ENCODE measurements at places on chromosomes 5 and 9.

- DNase-seq: no peak
Measured at GRCh38 chr5:72434056-72434780, 73.0 kb downstream of the ZNF366 start.

- DNase-seq: no peak
Measured at GRCh38 chr5:5783021-5783420, 360.5 kb downstream of the ICE1 start.

DNA sequence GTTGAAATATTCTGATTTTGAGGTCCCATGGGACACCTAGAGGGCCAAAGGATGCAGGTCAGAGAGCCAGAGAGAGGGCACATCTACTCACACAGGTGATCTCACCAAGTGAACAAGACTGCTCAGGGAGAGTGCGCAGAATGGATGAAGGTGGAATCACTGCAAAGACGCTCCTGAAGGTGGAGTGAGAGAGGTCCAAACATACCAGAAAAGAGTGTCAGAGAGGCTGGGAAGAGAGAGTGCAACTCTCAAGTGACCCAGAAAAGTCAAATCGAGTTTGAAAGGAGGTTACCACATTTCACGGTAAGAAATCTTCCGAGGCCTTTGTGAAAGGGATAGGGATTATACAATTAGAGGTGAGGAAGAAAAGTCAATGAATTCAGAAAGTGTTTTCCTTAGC is 173.4 kb downstream of the EPB41L4A start:
- DNase-seq: no peak

DNA sequence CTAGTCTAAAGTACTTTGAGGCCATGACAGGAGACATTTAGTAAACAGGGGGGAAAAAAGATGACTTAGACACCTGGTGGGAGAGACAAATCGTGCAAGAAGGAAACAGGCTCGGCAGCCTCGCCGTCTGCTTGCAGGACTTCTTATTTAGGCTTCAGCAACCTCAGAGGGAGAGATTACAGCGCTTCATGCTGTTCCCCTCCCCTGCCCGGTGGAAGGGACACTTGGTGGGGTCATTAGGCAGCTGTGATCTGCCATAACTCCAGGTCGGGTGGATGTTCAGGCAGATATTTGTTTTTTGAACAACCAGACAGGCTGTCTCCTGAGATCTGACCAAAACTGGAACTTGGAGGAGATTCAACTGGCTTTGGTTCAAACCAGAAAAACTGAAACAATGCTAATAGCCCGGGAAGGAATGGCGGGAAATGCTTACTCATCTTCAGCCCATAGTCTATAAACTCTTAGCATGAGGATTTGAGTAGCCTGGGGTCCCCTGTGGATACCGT is 38.1 kb upstream of the CD180 start:
- DNase-seq: no peak

DNA sequence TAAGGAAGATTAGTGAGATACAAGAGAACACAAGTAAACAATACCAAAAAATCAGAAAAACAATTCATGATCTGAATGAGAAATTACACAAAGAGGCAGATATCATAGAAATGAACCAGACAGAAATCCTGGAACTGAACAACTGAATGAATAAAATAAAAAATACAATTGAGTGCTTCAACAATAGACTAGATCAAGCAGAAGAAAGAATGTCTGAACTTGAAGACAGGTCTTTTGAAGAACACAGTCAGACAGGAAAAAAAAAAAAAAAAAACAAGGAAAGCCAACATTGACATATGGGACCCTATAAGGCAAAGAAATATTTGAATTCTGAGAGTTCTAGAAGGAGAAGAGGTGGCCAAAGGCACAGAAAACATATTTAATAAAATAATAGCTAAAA is 115.2 kb downstream of the ZDHHC21 start:
- no peak for DNase-seq

- no peak for DNase-seq
Measured at GRCh38 chr5:171029401-171029800, 167.6 kb downstream of the RANBP17 start.

GRCh38 chr9:9275601-9276000 is 1337.2 kb downstream of the PTPRD start:
- DNase-seq: no peak

- DNase-seq: no peak
Measured at GRCh38 chr5:168301593-168302390, 10.3 kb downstream of the WWC1 start.

DNA sequence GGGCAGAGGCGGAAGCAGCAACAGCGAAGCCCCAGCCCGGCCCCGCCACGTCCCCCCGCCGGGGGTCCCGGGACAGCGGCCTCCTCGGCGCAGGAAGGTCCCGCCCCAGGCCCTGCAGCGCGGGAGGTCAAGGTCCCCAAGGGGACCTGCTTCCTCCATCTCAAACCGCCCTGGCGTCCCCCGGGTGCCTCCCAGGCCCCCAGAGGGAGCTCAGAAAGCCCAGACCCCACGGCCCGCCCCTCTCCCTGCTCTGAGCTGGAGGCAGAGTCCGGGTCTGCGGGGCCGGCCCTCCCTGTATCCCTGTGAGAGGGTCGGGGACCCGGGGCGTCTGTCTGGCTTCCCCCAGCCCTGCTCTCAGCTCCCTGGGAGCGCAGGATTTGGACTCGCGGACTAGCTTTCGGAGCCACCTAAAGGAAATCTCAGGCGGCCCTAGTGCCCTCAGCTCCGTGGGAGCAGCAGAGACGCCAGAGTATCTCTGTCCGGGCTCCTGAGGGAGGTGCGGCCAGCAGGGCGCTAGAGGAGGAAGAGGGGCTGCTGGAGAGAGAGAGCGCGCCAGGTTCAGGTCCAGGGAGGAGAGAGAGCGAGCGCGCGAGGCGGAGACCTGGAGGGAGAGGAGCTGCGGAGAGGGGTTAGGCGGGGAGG is 30.7 kb downstream of the EXOC3 start:
- no peak for DNase-seq

DNA sequence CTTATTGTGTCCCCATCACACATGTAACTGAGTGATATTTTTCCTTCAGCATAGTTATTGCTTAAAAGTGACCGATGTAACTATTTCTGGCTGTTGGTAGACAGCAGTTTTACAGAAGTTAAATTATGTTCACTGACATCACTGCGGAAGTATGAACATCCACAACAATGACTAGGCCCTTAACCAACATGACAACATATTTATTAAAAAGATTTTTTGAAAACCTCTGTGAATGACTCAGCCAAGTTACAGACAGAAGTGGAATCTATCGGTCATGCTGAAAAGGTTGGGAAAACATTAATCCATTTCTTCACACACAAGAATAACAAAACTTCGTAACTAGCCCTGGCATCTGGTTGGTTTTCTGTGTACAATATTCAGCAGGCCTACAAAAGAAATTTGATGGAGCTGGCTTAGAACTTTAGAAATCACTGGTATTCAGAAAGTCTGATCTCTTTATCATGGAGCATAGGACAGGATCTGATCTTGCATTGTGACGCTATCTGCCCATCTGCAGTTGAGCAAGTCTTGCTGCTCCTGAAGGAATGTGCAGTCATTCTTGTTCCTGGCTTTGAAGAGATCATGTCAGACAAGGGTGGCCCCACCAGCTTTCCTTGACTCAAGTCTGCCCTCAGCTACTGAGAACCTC is 6.5 kb downstream of the GLIS3 start:
- DNase-seq: no peak

- no peak for DNase-seq
Measured at GRCh38 chr5:135246923-135247795, 151.9 kb downstream of the MACROH2A1 start.

- DNase-seq: no peak
Measured at GRCh38 chr5:9124071-9124470, 421.8 kb downstream of the SEMA5A start.

All from stimulated activated CD8-positive, alpha-beta memory T cell treated with anti-CD3 and anti-CD28 coated beads, Interleukin-15, amount 100 ng/mL, for 24 hours (primary cell).